DMS153 (cell line): ENCODE measurements at places on chromosomes 7 and 10.

GRCh38 chr10:78196964-78197363, 163.3 kb downstream of the RPS24 start:
- DNase-seq, result no peak

DNA sequence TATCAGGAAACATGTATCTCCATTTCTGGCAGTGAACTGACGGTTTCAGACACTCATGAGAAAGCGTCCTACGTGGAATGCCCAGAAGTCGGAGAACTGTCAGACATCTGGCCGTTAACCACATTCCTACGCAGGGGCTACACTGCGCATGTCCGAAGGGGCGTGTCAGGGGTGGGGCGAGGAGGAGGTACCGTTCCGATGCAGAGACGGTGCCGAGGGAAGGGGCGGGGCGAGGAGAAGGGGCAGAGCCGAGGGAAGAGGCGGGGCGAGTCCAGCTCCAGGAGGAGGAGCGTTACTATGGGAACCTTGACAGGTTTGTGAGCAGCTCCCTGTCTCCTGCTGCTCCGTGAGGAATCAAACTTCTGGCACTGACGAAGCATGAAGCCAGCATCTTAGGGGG, 366.9 kb upstream of the NUPR2 start:
- DNase-seq, result no peak

DNA sequence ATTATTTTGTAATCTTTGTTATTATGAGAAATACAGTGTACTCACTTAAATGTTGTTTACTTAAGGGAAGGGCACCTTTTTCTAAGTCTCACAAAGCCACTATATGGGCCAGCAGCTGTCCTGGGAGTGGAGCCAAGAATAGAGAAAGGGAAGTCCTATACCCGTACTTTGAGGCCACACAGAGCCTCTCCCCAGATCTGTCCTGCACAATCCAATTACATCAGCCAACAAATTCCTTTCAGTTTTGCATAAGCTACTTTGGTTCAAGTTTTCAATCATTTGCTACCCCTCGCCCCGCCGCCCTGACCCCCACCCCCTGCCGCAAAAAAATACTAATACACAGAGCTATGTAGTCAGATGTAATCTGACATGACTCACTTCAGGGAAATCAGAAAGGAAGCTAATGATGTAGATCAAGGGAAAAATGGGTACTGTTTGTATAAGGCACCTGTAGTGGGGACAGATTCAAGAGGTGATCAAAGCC, 297.4 kb upstream of the NEBL start:
- DNase-seq, result peak; percentile 49

DNA sequence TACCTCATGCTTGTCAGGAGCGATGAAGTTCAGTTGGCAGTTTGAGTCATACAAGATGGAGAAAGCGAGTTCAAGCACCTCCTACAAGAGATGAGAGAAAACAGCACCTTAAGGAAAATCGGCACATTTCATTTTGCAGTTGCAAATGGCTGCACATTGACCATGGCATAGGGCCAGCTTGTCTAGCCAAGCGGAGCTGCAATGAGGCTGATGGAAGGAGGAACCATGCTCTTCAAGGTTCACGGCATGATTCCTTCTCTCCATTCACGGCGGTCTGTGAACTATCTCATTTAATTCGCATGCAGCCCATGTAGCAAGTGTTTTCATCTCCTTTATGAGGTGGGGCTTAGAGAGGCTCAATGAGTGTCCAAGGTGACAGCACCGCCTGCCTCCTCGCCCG, 137.4 kb upstream of the AOAH start:
- no peak for DNase-seq

GRCh38 chr10:103282961-103283360, 6.0 kb downstream of the INA start:
- DNase-seq, result no peak

- DNase-seq, result no peak
These were observed 35.8 kb downstream of the CAMK2B start for GRCh38 chr7:44289341-44290251.

GRCh38 chr7:90749774-90750173, 153.7 kb downstream of the CDK14 start:
- peak; percentile 30 for DNase-seq

DNA sequence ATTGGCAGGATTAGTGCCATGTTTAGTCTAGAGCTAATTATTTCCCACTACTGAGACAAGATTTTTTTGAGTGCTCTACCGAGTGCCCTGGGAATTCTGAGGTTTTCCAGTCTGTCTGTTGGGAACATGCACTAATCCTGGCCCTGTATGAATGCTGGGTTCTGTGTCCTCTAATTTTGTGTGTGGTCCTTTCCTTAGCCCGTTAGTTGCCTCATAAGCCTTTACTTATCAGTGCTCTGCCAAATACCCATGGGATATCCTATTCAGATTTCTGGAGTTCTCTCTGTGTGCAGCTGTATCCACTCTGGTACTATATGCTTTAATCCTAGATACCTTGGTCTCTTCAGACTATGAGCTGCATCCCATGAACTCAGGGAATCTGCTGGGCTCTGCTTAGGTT, 13.1 kb downstream of the CSGALNACT2 start:
- no peak for DNase-seq

DNA sequence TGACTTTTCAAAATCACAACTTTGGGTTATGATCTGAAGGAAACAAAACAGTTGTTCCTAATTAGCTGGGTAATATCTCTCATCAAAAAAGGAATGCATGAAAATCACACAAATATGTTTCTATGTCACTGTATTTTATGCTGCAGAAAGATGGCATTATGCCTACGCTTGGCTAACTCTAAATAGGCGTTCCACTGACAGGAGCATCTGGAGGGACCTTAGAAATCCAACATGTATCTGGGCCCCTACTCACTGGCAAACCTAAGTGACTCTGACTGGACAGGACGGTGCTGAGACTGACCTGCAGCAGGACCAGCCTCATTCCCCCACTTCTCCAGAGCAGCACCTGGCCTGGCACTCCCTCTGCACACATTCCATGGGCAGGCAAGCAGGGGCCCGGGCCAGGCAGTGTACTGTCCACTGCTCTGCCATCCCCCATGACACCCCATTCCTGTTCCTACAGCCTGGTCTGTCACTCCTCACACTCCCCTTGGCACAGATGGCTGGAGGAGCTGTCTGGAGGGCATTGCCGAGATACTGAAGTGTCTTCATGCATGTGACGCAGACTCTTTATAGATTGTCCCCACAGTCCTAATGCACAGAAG, 2.6 kb upstream of the MYL7 start:
- DNase-seq, result no peak

DNA sequence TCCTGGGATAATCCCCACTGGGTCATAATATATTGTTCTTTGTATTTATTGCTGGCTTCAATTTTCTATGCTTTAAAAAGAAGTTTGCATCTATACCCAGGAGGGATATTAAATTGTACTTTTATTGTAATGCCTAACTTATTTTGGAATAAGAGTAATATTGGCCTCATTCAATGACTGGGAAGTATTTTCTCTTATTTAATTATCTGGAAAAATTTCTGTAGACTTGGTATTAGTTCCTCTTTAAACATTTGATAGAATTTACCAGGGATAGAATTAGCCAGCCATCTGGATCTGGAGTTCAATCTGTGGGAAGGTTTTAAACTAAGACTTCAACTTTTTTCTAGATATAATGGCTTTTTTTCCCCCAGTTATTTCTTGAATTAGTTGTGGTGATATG, 115.2 kb upstream of the ZNF32 start:
- no peak for DNase-seq

DNA sequence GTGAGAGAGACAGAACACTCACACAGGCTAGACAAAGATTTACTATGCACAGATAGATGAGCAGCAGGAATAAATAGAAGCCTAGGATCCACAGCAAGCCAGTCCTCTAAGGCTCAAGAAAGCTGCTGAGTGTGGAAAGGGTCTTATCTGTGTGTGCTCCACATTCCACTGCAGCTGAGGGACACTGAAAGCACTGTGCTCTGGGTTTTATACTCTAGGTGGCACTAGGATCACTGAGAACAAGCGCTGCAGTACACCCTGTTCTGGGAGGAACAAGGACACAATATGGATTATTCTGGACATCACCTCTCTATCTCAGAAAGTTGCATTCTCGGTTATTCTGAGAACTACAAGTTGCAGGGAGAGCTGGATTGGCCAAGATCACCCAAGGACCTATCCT, 4.9 kb upstream of the KLHL7 start:
- no peak for DNase-seq

GRCh38 chr10:52652431-52653262, 119.9 kb downstream of the MBL2 start:
- DNase-seq, result peak; percentile 41

- DNase-seq, result no peak
These were observed 17.7 kb downstream of the AIFM2 start for GRCh38 chr10:70114902-70115301.

- no peak for DNase-seq
These were observed 21.6 kb upstream of the PSMG3 start for GRCh38 chr7:1591396-1591795.

DNA sequence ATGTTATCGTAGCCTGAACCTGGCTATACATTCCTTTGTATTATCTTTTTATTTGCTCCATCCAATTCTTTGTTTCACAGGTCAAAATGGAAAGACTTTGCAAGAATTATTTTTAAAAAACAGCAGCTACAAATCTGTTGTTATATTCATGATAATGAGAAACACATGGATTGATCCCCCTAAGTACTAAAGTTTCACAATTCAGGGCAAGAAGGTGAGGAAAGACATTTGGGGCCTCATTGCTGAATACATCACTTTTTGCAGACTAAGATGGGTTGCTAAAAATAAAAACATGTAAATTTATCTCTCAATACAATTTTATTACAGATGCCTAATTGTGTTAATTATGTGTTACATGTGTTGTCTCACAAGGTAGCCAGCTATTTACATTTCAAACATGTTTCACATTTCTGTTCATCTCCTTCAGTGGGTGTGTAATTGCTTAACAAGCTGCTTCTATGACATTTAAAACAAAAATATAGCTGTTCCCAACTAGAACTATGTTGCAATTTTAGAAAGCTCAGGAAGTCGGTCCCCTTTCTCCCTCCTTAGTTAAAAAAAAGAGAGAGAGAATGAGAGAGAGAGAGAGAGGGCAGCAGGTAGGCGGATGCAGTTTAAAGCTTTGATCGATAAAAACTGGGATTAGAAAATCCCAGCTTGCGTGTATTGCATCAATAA, 606.3 kb upstream of the FZD8 start:
- DNase-seq, result no peak

DNA sequence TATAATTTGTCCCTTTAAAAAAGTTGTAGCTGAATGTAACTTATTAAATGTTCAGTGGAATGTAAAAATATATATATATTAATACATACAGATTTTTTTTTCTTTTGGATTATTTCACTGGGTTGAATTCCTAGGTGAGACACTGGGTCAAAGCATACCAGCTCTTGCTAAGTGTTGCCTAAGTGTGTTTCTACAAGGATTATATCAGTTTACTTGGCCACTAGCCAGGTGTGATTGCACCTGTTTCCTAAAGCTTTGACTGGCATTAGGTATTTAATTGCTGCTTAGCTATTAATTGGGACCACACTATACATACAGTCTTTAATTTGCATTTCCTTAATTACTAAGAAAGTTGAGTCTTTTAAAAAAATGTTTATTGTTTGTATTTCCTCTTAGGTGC, 5.5 kb upstream of the ELOVL3 start:
- peak; percentile 13 for DNase-seq

DNA sequence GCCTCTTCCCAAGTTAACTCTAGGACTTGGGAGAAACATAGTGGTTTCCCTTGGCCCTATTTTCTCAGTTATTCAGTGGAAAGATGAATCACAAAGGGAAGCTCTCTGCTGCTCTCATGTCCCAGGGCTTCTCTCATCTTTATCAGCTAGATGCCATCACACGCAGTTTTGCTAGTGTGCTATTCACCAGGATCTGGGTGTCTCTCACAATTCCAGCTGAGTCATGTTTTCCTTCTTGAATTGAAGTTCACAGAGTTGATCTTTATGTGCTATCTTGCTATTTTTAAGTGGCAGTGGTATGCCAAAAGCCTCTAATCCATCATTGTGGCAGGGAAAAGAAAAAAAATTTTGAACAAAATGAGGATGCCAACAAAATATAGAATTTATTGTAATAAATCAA, 101.3 kb downstream of the TWIST1 start:
- no peak for DNase-seq

DNA sequence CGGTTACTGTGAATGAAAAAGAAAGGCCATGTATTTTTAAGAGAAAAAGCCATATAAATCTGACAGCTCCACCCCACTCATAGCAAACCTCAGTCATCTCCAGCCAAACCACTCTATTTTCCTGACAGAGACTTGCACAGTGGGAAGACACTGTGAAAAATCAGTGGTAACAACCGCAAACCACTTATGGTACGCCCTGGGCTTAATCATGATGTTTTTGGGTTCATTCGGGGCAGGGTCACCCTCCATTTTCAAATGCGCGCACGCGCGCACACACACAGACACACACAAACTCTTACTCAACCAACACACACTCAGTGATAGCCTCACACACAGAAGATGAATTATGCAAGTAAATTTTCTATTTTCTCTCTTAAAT, 82.1 kb upstream of the HPS1 start:
- no peak for DNase-seq

GRCh38 chr10:8428654-8429053, 374.2 kb downstream of the GATA3 start:
- DNase-seq, result no peak

DNA sequence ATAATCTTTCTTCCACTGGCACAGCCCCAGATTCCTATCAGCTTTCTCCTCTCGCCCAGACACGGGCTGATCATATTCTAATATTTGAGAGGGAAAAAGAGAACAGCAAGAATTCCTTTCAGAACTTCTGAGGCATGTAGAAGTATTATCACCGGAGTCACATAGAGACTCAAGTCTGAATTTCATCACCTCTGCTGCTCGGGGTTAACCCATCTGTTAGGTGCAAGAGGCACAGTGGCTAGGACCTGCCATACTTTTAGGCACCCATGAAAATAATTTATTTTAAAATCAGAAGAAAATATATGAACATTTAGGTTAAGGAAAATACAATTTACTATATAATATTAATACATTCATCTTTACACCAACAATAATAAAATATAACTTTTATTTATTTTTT, 21.0 kb downstream of the PANK1 start:
- no peak for DNase-seq

DNA sequence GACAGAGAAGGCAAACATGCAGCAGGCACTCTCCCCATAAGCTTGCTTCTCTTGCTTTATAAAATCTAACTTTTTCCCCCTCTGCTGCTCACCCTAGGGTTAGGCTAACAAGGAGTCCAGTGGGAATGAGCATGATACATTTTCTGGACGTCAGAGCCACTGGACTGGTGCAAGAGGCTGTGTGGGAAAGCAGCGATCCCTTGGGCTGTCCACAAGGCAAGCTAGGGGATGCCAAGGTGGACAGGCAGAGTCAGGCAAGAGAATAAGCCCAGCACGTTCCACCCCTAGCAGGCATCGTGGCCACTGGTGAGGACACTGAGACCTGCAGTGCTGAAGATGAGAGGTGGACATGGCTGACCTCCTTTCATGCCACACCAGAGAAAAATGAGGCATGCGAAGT, 290.9 kb upstream of the ZMIZ1 start:
- DNase-seq, result no peak
